H1 (cell line): ENCODE measurements at places on chromosomes 2 and 18.

- H3K27ac ChIP-seq = no peak overlapping the region
- H3K36me3 ChIP-seq = no peaks in the 10 kb centered on the region
- DNase-seq = no peak
- H3K4me1 ChIP-seq = peaks cover 5% of the 10 kb centered on the region
- peaks cover 31% of the 10 kb centered on the region for H3K27me3 ChIP-seq
These were observed 131.4 kb upstream of the SLC1A4 start for GRCh38 chr2:64857581-64858471.

DNA sequence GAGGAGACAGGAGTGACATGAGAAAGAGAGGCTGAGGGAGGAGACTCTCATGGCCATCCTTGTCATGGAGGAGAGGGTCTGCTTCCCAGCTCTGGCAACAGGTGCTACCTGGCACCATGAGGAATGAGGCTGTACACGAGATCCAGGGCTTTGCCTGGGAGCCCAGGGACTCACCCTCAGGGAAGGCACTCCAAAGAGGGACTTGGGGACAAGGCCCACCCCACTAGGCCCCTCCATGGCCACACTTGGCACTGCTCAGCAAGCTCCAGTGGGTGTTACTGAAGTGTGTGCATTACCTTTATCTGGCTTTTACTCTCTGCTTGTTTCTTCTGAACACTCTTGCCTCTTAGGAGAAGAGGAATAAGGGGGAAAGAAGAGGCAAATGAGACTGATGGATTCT lies 2.7 kb downstream of the CFAP65 start:
- no peaks in the 10 kb centered on the region for H3K4me1 ChIP-seq
- no peaks in the 10 kb centered on the region for H3K27me3 ChIP-seq
- H3K36me3 ChIP-seq = no peaks in the 10 kb centered on the region
- no peak for DNase-seq
- no peak overlapping the region for H3K4me3 ChIP-seq

- no peak overlapping the region for H3K27ac ChIP-seq
- H3K4me1 ChIP-seq = no peaks in the 10 kb centered on the region
- H3K36me3 ChIP-seq = no peaks in the 10 kb centered on the region
These were observed 218.2 kb downstream of the CYP26B1 start for GRCh38 chr2:71929482-71929772.

GRCh38 chr18:68498636-68499035 lies 216.3 kb downstream of the TMX3 start:
- no peak overlapping the region for H3K27ac ChIP-seq
- no peaks in the 10 kb centered on the region for H3K36me3 ChIP-seq
- DNase-seq = no peak
- no peak overlapping the region for H3K4me3 ChIP-seq

DNA sequence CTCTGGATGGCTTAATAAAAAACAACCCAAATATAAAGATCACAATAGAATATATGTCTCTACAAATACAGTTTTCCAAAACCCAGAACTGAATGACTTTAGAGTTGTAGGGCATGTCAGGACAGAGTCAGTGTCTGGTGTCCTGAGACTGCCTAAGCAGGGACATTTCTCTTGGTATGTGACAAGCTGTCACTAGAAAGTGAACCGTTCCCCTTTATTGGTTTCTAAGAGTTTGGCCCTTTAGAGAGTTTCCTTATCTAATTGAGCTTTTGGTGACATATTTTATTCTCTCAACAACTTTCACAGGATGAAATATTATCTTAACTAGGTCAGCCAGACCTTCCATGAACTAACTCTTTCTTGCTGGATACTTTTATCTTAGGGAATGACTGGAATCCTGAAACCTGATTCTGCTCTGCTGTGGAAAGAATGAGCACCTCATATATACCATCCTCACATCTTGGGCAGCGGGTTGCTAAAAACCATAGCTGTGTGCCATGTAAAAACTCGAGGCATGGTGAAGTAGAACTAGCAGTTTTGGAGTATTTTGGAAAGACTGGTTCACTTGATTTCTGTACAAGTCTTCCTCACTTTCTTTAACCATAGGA lies 54.8 kb downstream of the CAVIN2 start:
- H3K4me3 ChIP-seq = no peak overlapping the region
- no peak overlapping the region for H3K27ac ChIP-seq
- H3K27me3 ChIP-seq = no peaks in the 10 kb centered on the region
- H3K36me3 ChIP-seq = no peaks in the 10 kb centered on the region
- no peak for DNase-seq
- H3K4me1 ChIP-seq = no peaks in the 10 kb centered on the region

GRCh38 chr2:118050386-118050785 lies 36.5 kb upstream of the CCDC93 start:
- no peak overlapping the region for H3K27ac ChIP-seq
- H3K27me3 ChIP-seq = no peaks in the 10 kb centered on the region
- DNase-seq = no peak
- H3K4me1 ChIP-seq = no peaks in the 10 kb centered on the region; the same call in 1 of the 2 replicates

DNA sequence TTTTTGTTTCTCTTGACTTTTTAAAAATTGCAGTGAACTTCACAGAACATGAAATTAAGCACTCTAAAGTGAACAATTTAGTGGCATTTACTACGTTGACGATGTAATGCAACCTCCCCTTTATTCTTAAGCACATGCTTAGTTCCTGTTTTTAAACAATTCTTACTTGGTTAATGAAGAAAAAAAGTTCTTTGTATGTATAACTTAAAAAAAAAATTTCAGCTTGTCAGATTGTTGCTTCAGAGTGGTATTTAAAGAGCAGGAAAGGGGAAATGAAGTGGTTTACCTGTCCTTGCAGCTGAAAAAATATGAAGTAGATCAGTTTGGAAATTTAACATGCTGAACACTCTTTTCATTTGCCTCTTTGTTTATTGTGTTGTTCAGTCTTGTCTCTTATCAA lies 95.7 kb upstream of the RASGRP3 start:
- no peak for DNase-seq
- H3K4me3 ChIP-seq = no peak overlapping the region
- H3K36me3 ChIP-seq = no peaks in the 10 kb centered on the region
- H3K27me3 ChIP-seq = no peaks in the 10 kb centered on the region
